CD4-positive, alpha-beta T cell treated with Interleukin-2 at 100 ng/mL for 4 hours (primary cell): ENCODE measurements at places on chromosomes 13 and 19.

DNA sequence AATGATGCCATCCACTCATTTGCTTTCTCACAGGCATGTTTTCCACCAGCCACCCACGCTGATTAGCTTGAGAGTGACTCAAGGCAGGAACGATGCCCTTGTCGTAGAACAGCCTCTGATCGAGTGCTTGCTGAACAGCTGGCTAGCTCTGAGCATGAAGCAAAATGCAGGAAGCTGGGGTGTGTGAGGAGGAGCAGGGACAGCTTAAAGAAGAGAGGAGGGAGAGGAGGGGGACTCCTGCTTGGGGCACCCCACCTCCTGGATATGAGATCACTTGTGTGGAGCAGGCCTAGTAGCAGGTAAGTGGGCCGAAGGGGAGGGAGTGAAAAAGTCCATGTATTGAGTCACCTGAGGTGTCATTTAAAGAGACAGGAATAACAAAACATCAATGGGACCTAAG lies 48.8 kb downstream of the IRS2 start:
- DNase-seq = no peak

GRCh38 chr13:112954488-112955270 lies 14.3 kb upstream of the MCF2L start:
- DNase-seq = no peak

- DNase-seq = no peak
Measured at GRCh38 chr13:23866420-23867026, 22.7 kb downstream of the MIPEP start.

GRCh38 chr19:8552810-8553209 lies 24.4 kb downstream of the MYO1F start:
- no peak for DNase-seq

GRCh38 chr13:46119883-46120614 lies 15.2 kb upstream of the CPB2 start:
- no peak for DNase-seq

DNA sequence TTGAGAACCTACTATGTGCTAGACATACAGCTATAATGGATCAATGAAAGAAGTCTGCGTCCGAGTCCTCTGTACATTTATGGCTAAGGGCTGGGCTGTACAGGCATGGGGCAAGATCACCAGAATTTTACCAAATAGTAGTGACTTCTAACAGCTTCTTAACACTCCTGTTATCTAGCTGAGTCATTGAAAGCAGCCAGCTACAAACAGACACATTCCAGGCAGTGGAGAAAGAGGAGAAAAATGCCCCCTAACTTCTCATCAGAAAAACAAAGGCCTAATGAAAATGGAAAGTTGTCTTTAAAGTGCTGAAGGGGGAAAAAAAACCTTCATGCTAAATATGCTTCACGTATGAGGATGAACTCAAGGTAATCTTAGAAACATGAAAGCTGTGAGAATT lies 14.3 kb upstream of the ZNF667 start:
- DNase-seq = no peak

DNA sequence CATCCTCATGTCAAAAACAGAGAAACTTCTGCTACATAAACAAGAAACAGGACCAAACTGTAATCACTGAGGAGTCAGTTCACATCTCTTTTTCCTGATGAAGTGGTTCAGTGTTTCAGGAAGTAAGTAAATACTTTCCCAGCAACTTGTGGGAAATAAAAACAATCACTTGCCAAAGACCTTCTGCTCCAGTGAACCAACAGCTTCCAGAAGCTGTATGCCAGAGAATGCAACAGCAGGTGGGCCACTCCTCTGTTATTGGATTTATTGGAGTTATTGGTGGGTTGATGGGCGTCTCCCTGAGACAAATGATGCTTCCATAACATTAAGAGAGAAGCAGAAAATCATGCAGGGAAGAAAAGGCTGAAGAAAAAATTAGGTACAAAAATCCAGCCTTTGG lies 9.9 kb downstream of the SLC6A16 start:
- no peak for DNase-seq

DNA sequence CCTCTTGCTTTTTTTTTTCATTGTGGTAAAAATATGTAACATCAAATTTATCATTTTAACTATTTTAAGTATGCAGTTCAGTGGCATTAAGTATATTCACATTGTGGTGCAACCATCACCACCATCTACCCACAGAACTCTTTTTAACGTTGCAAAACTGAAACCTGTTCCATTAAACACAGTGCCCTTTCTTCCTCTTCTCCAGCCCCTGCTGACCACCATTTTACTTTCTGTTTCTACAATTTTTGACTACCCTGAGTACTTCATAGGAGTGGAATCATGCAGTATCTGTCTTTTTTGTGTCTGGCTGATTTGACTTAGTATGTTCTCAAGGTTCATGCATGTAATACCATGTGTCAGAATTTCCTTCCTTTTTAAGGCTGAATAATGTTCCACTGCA lies 153.1 kb downstream of the FGF9 start:
- DNase-seq = no peak

GRCh38 chr13:40515702-40516101 lies 150.7 kb downstream of the FOXO1 start:
- DNase-seq = no peak

DNA sequence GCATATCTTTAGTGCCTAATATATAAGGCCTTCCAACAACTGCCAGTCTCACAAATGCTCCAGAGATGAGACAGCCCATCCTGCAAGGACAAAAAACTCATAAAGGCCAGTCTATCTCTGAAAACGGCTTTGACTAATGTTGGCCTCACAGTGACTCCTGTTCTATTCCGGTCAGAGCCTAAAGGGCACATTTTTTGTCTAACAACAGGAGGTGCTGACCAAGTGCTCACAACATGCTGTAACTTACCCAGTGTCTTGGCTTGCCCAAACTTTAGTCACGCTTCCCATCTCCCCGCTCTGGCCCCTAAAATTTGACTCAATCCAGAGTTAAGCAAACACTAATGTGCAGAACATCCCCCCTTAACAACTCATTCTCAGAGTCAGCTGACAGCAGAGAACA lies 1411.2 kb upstream of the MIR17HG start:
- no peak for DNase-seq

DNA sequence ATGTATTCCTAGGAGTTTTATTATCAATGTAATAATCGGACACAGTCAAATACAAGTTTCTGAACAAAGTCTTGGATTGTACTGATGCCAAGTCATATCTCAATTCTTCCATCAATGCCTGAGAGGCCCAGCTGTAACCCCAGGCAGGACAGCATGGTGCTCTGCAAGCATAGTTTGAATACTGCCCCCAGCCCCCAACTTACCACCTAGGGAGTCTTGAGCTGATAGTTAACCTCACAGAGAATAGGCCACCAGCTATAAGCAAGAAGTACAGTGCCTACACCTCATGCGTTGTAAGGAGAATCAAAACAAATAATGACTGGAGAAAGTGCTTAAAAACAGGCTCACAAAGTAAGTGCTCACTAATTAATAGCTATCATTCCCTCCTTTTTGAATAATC lies 2.7 kb downstream of the PROSER1 start:
- no peak for DNase-seq

- no peak for DNase-seq
Measured at GRCh38 chr13:45416516-45417128, 1.6 kb downstream of the SLC25A30 start.

DNA sequence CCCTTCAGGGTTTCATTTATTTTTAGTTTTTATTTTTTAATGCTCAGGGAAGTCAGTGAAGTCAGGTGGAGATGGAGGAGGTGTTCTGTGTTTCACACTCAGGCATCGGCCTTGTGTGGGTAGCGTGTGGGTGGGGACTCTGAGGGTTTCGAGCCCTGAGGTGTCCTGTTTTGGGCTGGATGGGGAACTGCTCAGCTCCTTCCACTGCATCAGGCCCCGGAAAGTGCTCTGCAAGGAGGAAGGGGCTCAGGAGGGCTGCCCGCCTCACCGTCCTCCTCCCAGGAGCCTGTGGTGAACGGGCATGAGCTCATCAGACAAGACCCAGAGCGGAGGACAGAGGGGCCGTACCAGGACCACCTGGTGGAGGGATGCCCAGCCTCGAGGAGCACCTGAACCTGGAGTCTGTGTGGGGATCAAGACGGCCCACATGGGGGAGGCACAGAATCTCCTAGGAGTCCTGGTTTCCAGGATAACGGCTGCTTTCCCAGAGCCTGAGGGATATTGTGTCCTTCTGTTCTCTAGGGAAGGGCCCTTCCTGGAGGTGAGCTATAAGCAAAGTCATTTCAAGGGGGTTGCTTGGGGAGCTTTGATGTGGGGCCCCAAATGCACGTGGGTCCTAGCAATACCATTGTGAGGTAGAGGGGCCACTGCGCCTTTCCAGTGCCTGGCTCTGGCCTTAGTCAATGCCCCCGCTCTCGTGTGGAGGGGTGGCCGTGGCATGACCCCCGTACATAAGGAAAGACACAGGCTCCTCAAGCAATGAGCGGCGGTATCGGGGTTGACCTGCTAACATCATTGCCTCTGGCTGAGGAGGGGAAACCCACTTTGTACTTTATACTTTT lies 13.5 kb upstream of the GAS6 start:
- no peak for DNase-seq

GRCh38 chr19:51259348-51260245 lies 8.7 kb downstream of the SIGLECL1 start:
- peak; percentile 29 for DNase-seq

DNA sequence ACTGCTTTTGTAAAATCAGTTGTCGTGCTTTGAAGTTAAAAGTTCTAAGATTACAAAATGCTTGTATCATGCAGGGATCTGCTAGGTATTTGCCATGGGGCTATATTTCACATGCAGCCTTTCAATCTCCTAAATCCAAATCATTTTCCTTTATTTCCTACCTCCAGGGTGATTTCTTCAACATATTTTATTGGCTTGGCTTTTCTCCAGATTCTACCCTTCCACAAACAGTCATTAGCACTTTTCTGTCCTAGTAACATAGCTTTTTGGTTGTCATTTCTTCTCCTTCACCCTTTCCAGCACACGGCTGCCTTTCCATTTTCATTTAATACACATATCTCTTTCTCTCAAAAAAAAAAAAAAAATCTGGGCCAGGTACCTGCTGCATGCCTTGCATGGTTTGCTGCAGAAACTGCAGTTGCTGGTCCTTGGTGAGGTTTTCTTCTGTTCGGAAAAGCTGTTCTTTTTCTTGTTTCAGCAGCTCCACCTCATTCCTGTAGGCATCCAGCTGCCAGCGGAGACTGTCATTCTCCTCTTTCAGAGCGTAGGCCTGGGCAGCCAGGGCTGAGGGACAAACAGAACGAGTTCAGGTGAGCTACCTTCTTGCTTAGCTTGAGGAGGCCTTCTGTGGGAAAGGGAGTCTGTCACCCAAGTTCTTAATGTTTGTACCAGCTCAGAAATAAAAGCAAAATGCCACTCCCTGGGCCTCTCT lies 274.7 kb downstream of the DNAJC15 start:
- DNase-seq = no peak

DNA sequence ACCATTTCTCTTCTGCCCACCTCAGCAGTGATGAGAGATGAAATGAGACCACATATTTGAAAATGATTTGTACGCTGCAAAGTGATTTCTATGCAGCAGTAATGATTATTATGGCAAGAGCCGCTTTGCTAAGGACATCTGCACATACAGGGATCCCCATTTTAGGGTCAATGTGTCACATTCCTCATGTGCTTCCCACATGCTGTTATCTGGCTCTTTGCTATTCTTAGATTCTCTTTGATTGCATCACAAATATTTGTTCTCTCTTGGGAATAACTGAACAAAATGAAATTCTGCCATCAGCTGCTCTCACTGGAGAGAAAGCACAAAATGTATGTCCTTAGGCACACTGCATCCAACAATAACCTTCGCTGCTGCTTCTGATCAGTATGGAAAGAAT lies 209.5 kb upstream of the IPO5 start:
- DNase-seq = no peak

- DNase-seq = no peak
Measured at GRCh38 chr13:110433014-110433413, 125.9 kb downstream of the COL4A2 start.

DNA sequence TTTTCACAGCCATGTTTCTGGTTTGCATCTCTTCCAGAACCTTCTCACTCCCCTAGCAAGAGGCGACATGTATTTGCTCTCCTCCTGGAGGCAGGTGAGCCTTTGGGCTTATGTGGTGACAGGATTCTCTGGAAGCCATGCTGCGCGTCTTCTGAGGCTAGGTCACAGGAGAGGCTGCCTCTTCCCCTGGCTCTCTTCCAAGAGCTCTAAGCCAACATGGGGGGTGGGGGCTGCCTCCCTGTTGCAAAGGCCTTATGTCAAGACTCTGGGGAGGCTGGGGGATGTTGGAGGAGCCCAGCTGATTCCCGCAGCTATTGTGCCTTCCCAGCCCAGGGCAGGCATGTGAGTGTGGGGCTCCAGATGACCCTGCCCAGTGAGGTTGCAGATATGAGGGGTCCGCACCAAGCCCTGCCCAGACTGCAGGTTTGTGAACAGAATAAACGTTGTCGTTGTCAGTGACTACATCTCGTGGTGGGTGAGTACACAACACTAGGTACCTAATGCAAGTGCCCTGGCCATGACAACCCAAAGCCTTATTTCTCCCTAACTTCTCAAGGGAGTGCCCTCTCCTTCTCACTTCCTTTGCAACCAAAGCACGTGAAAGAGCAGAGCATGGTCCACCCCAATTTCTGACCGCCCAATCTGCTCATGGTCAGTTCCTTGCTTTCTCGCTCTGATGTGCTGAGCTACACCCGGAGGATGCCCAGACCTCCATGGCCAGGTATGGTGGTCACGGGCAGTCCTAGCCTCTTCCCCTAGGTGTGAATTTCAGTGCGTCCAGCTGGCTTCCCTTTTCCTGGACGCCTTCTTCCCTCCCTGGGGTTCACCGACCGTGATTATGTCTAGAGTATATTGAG lies 44.9 kb downstream of the TEX29 start:
- no peak for DNase-seq

- no peak for DNase-seq
Measured at GRCh38 chr13:94859811-94860210, 147.5 kb upstream of the SOX21 start.

- no peak for DNase-seq
Measured at GRCh38 chr13:110376120-110376519, 69.0 kb downstream of the COL4A2 start.

DNA sequence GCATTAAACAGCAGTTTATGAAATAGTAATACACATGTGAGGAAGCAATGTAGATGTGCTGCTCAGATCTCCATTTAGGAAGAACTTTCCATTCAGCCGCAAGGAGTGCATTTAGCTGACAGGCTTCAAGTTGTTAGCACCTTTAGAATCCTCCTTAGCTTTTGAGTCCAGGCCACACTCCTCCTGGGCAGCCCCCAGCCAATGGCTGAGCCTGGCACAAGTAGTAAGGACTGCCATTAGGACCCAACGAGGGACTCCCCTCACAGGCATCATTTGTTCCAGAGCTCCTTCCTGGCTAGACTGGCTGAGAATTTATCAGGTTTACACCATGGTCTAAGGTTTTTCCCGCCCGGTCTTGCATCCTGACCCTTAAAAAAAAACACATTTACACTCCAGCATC lies 201.4 kb downstream of the DIAPH3 start:
- DNase-seq = no peak

DNA sequence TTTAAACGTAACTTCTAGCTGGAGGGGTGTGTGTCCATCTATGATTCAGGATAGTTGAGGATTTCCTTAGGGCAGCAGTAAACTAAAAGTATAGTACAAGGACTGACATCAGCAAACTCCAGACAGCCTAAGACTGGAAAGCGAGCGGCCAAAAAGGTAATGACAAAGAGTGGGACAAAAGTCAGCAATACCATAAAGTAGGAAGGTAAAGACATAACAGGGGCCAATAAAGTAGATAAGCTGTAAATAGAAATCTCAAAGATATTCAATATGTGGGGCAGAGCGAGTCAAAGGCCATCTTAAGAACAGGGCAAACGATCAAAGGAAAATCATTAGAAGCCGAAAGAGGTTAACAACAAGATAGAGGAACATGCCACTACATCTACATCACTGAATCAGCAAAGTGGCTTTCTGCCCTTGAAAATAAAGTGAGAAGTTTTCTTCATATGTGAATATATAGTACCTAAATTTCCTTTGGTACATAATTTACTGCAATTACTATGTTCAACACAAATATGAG lies 167.2 kb downstream of the DIAPH3 start:
- DNase-seq = no peak
